ENCODE measurements at places on chromosomes 11 and 22.

- no peak for DNase-seq
Observed at GRCh38 chr11:48062649-48063048, 82.3 kb downstream of the PTPRJ start.

GRCh38 chr11:120867531-120867930, 156.4 kb upstream of the TBCEL start:
- DNase-seq, result no peak

DNA sequence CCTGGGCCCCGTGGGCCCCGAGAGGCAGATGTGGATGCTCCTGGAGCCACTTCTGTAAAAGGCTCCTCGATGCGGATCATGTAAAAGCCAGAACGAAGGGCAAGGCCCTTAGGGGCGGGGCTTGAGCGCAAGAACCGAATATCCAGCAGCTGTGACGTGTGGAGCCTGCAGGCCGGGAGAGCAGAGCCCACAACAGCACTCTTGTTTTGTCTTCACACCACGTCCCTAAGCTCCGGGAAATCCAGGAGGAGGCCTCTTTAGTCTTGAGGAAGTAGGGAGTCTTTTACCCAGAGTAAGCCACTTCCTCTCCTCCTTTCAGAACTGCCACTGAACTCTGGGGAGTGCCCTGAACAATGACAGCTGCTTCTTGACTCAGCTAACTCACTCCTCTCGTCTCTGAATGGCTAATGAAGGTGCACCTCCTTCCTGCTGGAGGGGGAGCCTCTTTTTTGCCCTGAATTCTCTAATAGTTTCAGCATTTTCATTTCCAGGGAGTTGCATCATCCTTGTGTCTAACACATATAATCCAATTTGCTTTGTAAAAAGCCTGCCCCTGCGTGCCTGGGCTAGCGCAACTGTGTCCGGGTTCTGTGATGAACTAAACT, 12.5 kb downstream of the L3MBTL2 start:
- no peak for DNase-seq

DNA sequence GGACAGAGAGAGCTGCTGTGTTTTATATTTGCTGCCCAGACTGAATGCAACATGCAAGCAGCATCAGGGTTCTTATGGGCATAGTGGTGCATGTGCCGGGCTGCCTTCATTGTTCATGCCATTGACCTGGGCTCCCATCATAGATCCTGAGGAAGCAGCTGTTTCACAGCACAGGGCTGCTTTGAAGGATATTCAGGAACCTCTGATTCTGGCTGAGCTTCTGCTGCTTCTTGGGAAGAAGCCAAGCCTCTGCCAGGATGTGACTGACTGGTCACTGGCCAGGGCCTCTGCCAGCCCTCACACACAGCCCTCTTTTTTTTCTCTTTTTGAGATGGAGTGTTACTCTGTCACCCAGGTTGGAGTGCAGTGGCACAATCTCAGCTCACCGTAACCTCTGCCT, 43.3 kb downstream of the CYB5R2 start:
- no peak for DNase-seq

GRCh38 chr11:67406420-67406968, 2.6 kb downstream of the TBC1D10C start:
- DNase-seq, result no peak

DNA sequence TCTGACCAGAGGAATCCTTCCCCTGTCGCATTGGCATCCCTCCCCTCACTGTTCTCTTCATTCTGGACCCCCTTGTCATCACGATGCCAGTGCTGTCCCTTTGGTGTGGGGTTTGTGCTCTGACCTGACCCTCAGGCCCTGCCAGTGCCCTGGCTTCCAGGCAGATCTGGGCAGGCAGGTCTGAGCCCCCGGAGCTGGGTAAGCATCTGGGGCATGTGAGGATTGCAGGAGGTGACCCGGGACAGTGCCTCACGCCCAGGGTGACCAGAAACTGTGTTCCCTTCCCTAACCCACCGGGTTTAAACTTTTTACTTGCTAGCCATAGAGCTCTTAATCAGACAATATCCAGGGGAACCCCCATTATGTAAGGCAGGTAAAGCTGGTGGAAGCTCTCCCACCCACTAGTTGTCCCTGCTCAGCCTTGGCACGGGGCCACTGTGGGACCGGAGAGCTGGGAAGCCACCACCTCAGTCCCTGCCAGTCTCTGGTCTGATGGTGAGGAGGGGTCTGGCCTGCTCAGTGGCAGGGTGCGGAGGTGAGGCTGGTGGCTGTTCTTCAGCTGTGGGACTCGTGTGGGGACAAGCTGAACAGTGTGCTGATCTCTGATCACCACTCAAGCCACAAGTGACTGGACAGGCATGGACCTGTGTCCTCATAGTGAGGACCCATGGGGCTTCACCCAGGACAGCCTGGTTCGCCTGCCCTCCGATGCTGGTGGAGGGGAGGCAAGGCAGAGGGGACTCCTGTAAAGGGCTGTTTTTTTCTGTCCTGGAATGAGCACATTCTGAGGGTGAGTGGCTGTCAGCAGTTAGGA, 38.0 kb downstream of the BCR start:
- no peak for DNase-seq

DNA sequence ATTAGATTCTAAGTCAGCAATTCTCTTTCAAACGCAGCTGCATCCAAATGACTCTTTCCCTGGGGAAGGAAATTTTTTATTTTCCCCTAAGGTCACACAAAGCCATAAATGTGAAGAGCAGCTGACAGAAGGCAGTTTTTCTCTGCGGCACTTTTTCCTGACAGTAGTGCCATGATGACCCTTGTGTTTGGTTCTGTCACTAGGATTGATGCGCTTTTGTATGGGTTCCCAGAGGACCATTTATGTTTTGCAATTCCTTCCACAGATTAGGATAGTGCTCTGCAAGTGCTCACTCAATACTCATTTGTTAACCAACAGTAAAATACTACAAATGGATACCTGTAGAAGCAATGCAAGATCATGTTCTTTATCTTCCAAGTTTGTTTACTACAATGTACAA, 359.6 kb upstream of the CTSC start:
- peak; percentile 10 for DNase-seq

- DNase-seq, result no peak
Observed at GRCh38 chr22:49261616-49262015, 566.1 kb downstream of the BRD1 start.

DNA sequence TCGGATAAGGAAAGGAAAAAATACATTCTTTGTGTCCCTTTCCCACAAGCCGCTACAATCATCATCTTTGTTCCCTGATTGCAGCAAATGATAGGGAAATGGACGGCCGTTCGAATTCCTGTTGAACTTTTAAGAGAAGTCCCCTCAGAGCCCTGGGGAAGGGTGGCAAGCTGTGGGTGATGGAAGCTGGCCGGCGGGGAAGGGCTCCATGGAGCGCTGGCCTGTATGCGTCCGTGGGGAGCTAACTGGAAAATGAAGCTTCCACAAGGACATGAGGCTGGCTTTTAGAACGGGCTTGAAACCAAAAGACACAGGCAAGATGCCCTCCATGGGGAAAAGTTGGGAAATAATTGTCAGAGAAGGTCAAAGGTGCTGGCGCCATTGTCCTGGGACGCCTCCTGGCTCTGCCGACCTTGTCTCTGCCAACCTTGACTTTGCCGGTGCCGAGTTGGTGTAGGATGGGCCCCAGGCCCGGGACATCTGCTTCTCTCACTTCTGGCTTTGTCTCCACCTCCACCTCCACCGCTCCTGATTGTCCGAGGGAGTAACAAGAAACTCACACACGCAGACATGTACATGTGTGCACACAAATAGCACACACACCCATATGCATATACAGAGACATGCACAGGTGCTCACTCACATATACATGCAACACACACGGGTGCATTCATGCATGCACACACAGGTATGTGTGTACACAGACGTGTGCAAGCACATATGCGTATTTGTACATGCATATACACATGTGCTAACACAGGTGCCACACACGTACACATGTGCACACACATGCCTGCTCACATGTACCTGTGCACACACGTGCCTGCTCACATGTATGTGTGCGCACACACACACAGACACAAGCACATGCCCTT, 14.5 kb upstream of the PPARA start:
- DNase-seq, result no peak

- DNase-seq, result no peak
Observed at GRCh38 chr11:47659276-47659675, 16.9 kb upstream of the MTCH2 start.

DNA sequence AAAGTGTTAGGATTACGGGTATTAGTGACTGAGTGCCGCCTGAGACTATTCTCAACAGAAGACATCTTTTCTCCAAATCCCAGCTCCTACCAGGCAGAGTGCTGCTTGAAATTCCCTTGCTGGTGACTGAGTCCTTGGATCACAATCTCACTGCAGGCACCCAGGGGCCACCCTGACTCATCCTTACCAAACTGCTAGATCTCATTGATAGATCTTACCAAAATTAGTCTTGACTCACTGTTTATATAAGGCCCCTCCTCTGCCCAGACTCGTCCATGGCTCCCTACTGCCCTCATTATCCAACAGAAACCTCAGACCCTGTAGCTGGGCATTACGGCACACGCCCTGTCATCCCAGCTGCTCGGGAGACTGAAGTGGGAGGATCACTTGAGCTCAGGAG, 14.7 kb downstream of the TBC1D10A start:
- no peak for DNase-seq

GRCh38 chr11:93611836-93612677, 49.4 kb upstream of the CEP295 start:
- no peak for DNase-seq

GRCh38 chr22:48853627-48854240, 973.9 kb downstream of the BRD1 start:
- DNase-seq, result no peak

DNA sequence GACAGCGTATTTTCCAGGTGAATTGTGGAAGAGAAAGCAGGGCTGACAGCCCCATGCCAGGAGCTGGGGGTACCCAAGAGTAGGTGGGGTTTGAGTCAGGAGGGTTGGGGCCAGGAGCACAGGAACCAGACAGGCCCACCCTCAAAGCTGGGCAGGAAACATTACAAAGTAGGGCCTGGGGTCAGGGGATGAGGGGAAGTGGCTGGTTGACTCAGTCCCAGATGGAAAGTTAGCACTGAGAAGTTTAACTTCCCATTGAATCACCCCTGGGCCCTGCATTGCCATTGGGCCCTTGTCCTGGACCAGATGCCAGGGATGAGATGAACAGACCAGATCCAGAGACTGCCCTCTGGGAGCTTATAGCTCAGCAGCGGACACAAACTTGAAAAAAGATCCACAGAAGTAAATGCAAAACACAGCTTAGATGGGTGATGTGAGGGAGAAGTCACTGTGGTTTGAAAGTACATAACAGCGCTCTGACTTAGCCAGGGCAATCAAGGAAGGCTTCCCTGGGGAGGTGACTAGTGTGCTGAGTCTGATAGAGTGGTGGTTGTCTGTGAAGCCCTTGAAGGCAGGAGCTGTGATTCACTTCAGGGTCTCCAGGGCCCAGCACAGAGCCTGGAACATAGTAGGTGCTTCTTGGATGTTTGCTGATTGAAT, 2.2 kb downstream of the MAFF start:
- DNase-seq, result no peak

DNA sequence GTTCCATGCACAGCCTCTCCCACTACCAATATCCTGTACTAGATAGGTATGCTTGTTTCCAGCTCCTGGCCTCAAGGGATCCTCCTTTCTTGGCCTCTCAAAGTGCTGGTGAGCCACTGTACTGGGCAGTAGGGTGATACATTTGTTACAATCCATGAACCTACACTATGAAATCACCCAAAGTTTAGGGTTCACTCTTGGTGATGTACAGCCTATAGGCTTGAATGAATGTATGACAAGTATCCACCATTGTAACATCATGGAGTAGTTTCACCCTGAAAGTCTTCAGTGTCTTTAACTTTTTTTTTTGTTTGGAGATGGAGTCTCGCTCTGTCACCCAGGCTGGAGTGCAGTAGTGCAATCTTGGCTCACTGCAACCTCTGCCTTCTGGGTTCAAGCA, 31.8 kb downstream of the TRIOBP start:
- no peak for DNase-seq

- no peak for DNase-seq
Observed at GRCh38 chr11:12506404-12506921, 129.1 kb downstream of the PARVA start.

DNA sequence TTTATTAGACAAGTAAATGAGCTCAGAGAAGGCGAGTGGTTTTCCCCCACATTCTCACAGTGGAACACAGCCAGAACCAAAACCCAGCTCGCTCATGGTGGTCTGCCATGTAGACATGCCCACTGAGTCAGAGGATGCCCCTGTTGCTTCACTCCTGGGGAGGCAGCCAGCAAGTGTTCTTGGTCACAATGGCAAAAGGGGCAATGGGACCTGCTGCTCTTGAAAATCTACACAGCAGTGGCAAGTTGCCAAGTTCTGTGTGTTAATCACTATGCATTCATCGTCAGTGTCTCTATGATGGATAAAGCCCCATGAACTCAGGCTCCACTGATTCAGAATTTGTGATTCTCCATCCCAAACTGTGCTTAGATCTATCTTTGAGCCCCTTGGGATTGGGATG, 64.7 kb upstream of the TBCEL start:
- no peak for DNase-seq

- peak; percentile 31 for DNase-seq
Observed at GRCh38 chr11:87722756-87723565, 452.3 kb downstream of the RAB38 start.

- DNase-seq, result peak; percentile 8
Observed at GRCh38 chr22:49753961-49754695, 73.5 kb downstream of the BRD1 start.

GRCh38 chr11:74633406-74634393, 41.3 kb downstream of the POLD3 start:
- no peak for DNase-seq

- no peak for DNase-seq
Observed at GRCh38 chr11:63844836-63845235, 5.9 kb downstream of the MARK2 start.

DNA sequence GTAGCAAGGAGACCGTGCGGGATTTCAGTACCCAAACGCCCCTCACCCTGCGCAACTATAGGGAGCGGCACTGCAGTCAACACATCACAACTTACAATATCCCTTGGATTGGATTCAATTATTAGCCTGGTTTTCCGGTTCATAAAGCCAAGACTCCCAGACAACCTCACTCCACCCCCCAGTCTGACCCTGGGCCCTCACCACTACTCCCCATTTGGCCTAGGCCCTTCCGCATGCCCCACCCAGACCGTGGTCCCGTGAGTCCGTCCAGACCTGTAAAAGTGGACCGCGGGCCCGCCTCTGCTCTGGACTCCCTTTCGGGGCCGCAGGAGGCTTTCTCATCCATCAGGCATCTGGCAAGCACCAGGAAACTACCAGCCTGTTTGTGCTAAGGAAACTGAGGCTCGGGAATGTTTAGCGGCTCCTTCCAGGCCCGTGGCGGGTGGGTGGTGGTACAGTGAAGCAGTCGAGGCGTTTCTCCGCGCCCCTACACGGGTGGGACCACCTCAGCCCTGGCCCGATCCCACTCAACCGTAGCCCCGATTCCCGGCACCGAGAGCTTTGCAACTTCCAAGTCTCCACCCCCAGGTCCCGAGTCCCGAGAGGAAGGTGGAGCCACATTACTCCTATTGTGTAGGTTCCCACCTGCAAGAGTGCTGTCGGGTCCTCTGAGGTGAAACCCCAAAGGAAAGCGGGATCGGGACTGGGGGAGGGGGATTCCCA, 679 bp upstream of the DPP3 start:
- DNase-seq, result peak; percentile 68

Data from NCI-H2081 (cell line).